GM04503 (cell line): ENCODE measurements at places on chromosomes 16 and 17.

- DNase-seq: no peak
These were observed 2.0 kb upstream of the METRNL start for GRCh38 chr17:83077411-83077810.

GRCh38 chr17:71022758-71023157 is 853.4 kb downstream of the KCNJ2 start:
- no peak for DNase-seq

GRCh38 chr17:19456016-19456927 is 45.2 kb downstream of the RNF112 start:
- no peak for DNase-seq

GRCh38 chr17:46118964-46119363 is 74.3 kb downstream of the KANSL1 start:
- DNase-seq: no peak

DNA sequence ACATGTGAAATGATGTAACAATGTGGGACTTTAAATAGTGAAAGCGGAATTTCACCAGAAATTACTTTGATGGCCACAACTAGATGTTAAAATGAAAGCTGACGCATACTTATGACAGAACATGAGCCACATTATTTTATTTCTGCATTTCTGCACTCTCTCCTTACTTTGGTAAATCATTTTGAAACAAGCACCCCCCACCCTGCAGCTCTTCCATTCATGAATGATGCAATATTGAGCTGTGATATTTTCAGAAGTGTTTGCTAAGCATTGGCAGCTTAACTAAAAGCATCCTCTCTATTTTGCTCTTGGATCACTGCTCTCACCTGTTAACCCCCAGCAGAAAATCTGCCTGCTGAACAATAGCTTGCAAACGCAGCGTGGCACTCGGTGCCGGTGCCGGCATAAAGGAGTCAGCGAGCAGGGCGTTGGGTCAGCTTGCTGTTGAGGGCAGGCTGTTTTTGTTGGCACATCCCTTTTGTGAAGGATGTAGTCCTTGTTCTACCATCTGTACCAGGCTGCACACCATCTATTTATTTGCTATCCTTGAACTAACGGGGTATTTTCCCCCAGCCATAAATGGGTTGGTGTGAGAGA is 30.8 kb upstream of the CBLN1 start:
- no peak for DNase-seq

DNA sequence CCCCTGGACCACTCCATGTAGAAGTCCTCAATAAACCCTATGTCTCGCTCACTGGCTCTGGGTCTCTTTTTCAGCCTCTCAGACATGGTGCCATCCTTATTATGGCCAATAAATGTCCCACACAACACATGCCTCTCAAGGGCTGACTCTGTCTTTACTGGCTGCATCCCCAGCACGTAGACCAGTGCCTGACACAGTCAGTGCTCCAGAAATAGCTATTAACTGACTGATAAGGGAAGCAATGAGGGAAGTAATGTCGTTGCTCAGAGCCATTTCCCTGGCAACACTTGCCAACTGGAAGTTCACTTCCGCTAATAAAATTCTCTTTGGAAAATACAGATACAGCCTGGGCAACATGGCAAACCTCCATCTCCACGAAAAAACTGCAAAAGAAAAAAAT is 19.1 kb upstream of the APOH start:
- no peak for DNase-seq

DNA sequence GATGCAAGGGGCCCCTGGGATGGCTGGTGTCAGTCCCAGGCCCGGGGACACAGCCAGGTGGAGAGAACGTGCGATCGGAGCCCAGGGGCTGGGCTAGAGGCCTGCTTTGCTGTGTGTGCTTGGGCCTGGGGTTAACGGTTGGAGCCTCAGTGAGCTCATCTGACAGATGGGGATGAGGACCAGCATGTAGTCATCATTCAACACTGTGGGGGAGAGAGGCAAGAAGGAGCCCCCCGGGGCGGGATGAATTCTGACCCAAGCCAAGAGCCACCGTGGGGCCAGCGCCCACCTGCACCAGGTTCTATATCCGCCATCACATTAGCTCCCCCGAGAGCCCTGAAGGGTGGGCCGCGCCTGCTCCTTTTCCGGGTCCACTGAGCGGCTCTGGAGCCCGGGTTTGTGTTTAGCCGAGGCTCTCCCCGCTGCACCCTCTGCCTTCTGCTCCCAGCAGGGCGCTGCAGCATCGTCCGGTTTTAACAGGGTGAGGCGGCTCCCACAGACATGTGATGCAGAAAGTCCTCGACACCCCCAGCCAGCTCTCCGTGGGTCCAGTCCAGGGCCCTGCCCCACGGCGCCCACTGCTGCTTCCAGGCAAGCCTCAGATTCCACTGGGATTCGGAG is 365.7 kb downstream of the SEC14L1 start:
- DNase-seq: no peak

GRCh38 chr17:77729587-77729986 is 228.9 kb upstream of the TNRC6C start:
- DNase-seq: no peak

GRCh38 chr17:48310748-48311213 is 119.2 kb downstream of the SKAP1 start:
- no peak for DNase-seq

DNA sequence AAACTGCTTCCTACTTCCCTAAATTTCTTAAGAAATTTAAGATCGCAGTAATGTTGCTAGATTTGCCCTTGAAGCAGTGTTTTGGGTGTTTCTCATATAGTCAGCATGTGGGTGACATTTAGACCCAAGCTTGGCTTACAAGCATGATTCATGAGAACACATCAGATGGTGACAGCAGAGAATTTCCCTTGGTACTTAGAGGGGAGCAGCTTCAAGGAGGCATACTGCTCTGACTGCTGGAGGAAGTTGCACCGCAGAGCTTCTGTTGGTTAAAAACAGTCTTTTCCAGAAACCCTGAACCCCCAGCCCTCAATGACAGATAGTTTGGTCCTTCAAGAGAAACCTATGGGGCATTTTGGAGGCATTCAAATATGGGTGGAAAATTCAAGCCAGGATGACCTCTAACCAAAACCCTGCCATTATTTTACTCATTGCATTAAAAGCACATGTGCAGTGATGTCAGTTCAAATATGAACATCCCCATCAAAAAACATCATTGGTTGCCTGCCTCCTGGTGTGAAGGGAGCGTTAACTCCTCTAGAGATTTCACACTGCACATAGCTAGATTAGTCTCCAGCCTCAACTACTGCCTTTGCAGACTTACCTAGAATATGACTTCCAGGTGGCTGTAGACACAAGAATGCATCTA is 201.5 kb upstream of the CACNG5 start:
- no peak for DNase-seq

DNA sequence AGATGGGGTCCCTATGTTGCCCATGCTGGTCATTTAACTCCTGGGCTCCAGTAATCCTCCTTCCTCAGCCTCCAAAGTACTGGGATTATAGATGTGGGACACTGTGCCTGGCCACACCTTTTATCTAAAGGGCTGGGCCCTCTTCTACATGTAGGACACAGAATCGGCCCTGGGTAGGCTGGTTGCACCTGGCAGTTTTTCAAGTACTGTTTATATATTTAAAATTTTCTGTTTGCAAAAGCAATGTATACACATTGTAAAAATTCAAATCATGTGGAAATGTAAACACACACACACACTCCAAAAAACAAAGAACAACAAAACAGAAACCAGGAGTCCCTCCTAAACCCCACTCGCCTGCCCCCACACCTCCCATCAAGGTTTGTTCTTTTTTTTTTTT is 28.1 kb upstream of the SIAH1 start:
- no peak for DNase-seq

DNA sequence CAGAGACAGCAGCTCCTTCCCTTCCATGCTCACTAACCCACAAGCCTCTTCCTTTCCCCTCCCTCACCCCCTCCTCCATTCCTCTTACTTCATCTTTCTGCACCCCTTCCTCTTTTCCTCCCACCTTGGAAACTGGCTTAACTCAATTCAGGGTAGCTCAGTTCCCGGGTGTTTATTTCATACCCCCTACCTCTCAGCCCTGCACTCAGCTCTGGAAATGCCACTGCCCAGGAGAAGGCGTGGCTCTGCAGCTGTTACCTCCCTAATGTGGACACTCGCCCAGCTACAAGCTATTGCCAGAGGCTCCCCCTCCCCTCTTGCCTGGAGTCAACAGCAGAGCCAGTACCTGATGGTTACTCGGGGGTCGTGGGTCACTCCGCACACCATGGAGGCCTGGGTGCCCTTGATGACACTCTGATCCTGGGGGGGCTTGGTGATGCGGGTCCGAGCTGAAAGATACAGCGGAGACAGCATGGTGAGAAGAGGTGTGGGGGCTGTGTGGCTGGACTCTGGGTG is 118.4 kb upstream of the CDC42EP4 start:
- no peak for DNase-seq
